ENCODE measurements at places on chromosomes 11 and 22. TPM values are rescaled to one million over a fixed set of nuclear protein-coding genes. Genes with fewer than 3 reads are reported as not detected.

DNA sequence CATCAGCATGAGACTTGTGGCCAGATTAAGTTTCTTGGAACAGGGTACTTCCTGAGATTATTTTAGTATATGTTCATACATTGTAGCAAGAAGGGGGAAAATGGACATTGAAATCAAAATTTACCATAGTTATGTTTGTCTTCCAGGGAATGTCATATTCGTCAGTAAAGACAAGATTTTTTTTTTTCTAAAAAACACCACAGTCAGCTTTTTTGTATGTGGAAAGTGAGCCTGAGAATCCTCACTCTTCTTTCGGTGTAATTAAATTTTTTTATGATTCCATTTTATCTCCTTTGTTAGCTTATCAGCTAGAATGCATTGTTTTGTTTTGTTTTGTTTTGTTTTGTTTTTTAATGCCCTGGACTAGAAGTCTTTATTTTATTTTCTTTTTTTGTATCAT lies 31.5 kb upstream of the LIPT2 start:
- H3K36me3 ChIP-seq: no peaks in the 10 kb centered on the region
- no peak for DNase-seq
- H3K27ac ChIP-seq: no peak overlapping the region

DNA sequence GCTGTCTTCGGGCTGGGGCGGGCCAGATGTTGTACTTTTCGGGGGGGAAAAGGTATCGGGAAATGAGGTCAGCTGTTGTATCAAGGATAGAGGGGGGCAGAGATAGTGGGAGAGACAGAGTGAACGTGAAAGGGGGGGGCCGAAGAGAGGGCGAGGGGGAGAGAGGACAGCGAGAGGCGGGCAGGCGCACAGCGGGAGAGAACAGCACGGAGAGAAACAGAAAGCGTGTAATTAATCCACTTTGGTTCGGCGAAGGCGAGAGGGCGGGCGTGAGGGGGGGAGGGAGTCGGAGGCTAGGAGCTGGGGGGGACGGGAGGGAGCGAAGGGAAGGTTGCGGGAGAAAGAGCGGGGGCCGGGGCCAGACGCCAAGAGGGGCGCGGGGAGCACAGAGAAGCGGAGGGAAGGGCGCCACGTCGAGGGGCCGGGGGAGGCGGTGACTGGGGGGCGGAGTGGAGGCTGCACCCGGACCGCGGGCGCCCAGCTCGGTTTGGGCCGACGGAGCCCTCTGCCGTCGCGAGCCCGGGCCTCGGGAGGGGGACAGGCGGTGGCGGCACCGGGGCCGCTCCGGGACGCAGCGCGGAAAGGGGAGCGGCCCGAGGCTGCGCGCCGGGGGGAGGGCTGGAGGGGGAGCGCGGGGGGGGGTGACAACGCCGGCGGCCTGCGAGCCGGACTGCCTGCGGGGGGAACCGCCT lies 612 bp downstream of the IGF2 start:
- H3K4me1 ChIP-seq: peaks cover 10% of the 10 kb centered on the region
- no peaks in the 10 kb centered on the region for H3K36me3 ChIP-seq
- H3K27ac ChIP-seq: no peak overlapping the region

DNA sequence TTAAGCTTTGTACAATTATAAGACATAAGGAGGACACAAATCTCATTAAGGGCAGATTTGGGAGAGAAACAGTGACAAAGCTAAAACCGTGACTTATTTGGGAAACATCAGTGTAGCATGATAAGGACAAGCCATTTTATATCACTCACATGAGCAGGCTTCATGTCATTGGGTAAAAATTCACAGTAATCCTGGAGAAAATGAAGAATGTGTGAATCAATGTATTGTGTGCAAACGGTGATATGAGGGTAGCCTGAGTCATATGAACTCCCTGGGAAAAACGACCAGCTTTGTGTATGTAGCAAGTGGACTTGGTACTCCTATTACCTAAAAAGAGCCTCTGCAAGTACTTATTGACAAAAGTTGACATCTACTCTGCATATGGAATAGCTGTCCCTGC lies 6.0 kb upstream of the TRIM34 start:
- H3K27ac ChIP-seq: no peak overlapping the region
- no peak overlapping the region for H3K4me3 ChIP-seq
- peaks cover 4% of the 10 kb centered on the region for H3K36me3 ChIP-seq
- peaks cover 5% of the 10 kb centered on the region for H3K4me1 ChIP-seq
- no peak for DNase-seq
- H3K27me3 ChIP-seq: no peaks in the 10 kb centered on the region

DNA sequence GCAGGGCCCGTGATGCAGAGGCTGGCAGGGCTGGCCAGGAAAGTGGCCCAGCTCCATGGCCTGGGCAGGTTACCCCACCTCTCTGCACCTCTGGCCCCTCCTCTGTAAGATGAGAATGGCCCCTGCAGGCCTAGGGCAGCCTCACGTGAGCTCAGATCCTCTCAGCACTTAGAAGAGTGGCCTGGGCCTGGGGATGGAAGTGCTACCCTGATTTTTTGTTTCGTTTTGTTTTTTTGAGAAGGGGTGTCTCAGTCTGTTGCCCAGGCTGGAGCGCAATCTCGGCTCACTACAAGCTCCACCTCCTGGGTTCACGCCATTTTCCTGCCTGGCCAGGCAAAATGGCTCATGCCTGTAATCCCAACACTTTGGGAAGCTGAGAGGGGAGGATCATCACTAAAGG lies 982 bp downstream of the APOBEC3H start:
- DNase-seq: no peak
- H3K27ac ChIP-seq: peak overlapping the region; percentile 94
- H3K4me1 ChIP-seq: peaks cover 74% of the 10 kb centered on the region
- H3K27me3 ChIP-seq: no peaks in the 10 kb centered on the region
- peaks cover 8% of the 10 kb centered on the region for H3K36me3 ChIP-seq
- peak overlapping the region; percentile 77 for H3K4me3 ChIP-seq

DNA sequence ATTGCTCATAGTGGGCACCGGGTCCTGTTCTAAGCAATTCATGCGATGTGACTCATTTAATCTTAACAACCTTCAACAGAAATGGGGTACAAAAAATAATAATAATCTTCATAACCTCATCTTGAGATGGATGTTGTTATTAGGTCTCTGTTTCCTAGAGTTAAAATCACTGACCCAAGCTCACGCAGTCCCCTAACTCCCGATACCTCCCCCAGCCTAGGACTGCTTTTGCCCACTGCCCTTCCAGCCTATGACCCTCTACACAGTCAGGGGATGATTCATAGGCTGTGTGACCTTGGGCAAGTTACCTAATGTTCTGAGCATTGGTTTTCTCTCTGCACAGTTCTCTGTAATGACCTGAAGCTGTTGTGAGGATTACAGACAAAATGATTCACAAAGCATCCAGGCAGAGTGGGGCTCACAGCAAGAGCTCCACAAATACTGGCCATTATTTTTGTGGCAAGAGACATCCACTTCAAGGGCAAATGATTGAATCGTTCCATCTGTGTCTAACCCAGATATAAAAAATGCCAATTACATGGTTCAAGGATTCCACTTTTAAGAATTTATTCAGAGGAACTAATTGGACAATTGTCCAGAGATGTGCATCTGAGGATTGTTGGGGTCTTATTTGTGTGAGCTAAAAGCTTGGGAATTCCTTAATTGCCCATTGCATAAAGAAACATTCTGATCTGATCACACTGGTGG lies 20.0 kb downstream of the MTFP1 start:
- peaks cover 19% of the 10 kb centered on the region for H3K27me3 ChIP-seq
- no peak overlapping the region for H3K27ac ChIP-seq
- no peak overlapping the region for H3K4me3 ChIP-seq
- H3K4me1 ChIP-seq: peaks cover 26% of the 10 kb centered on the region
- no peaks in the 10 kb centered on the region for H3K36me3 ChIP-seq
- no peak for DNase-seq

DNA sequence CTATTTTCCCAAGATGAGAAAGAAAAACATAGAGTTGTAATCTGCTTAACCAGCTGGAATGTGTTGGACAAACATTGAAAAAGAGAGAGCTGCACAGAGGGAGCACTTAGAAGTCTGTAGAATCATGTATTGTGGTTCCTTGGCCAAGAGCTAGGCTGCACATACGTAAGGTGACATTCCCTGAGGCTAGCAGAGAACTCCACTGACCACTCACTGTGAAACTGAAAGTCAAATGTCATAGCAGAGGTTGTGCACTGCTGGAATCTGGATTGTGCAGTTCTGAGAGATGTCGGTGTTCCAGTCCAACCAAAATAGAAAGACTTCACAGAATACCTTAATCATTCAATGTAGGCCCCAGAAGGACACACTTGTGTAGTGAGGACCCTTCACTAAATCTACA lies 772.8 kb upstream of the RAG2 start:
- no peaks in the 10 kb centered on the region for H3K27me3 ChIP-seq
- H3K36me3 ChIP-seq: no peaks in the 10 kb centered on the region
- no peak overlapping the region for H3K27ac ChIP-seq
- H3K4me3 ChIP-seq: no peak overlapping the region

DNA sequence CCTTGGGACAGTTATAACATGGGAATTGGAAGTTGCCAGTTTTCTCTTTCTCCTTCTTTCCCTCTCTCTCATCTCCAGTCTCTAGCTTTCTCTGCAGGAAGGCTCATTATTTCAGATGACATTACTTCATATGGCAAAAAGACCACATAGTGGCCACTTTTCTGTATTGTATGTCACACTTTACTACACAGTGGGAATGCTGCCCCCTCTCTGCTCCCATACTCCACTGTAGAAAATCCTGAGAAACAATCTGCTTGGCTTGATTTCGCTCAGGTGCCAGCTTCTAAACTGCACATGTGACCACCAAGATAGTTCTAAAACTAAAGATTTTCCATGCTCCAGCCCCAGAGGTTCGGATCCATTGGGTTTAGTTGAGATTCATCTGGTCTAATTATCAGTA lies 860.7 kb upstream of the CCDC90B start:
- no peaks in the 10 kb centered on the region for H3K4me1 ChIP-seq
- H3K36me3 ChIP-seq: no peaks in the 10 kb centered on the region
- no peaks in the 10 kb centered on the region for H3K27me3 ChIP-seq
- no peak overlapping the region for H3K4me3 ChIP-seq

GRCh38 chr11:88448131-88448670 lies 110.7 kb upstream of the CTSC start:
- H3K36me3 ChIP-seq: no peaks in the 10 kb centered on the region
- DNase-seq: no peak
- peaks cover 4% of the 10 kb centered on the region for H3K4me1 ChIP-seq
- H3K27ac ChIP-seq: no peak overlapping the region
- peaks cover 2% of the 10 kb centered on the region for H3K27me3 ChIP-seq

GRCh38 chr22:27866135-27867084 lies 52.6 kb downstream of the PITPNB start:
- H3K36me3 ChIP-seq: peaks cover 34% of the 10 kb centered on the region
- peaks cover 22% of the 10 kb centered on the region for H3K4me1 ChIP-seq
- no peaks in the 10 kb centered on the region for H3K27me3 ChIP-seq
- H3K27ac ChIP-seq: no peak overlapping the region

DNA sequence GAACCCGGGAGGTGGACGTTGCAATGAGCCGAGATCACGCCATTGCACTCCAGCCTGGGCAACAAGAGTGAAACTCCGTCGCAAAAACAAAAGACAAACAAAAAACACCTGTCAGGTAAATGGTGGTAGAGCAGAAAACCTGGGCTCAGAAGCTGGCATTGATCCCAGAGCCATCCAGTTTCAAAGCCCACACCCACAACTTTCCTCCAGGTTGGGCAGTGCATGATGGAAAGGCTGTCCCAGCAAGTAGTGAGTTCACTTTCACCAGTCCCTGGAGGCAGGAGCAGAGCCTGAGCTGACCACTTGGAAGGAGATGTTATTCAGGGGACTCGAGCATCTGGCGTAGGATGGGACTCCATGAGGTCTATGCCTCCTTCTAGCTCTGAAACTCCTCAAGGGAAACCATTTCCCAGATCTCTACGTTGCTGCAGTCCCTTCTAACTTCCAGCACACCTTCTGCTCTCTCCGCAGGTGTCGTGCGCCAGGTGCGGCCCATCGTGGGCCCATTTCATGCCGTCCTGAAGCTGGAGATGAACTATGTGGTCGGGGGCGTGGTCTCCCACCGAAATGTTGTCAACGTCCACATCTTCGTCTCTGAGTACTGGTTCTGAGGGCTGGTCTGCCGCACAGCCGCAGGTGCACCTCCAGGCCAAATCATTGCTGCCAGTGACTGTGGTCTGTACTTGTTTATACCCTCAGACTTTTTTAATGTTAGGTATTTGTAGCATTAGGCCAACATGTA lies 71.6 kb upstream of the ATXN10 start:
- H3K4me3 ChIP-seq: no peak overlapping the region
- H3K27ac ChIP-seq: no peak overlapping the region
- peaks cover 2% of the 10 kb centered on the region for H3K27me3 ChIP-seq
- no peaks in the 10 kb centered on the region for H3K36me3 ChIP-seq
- no peaks in the 10 kb centered on the region for H3K4me1 ChIP-seq
- no peak for DNase-seq

DNA sequence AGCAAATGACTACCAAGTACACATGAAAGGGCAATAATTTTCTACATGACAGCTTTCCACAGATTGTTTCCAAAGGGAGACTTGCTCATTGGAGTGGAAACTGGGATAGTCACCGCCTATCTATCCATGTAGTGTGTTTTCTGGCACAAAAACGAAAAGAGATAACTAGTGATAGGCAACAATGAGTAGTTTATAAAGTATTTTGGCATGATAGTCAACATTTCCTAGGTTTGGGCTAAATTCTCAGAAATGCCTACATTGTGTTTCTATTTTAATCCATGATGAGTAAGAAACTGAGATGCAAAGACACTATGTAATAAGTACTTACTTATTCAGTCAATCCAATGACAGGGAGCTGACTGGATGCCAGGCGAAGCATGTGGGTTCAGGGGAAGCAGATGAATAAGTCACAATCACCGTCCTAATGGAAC lies 1129.1 kb downstream of the DLG2 start:
- no peaks in the 10 kb centered on the region for H3K27me3 ChIP-seq
- H3K27ac ChIP-seq: no peak overlapping the region
- H3K36me3 ChIP-seq: no peaks in the 10 kb centered on the region
- H3K4me1 ChIP-seq: no peaks in the 10 kb centered on the region

The RASL10A gene
- total RNA-seq: 0.92 TPM

The CARD18 gene
- total RNA-seq: not detected

The P4HA3 gene
- total RNA-seq: not detected

The APOC3 gene
- total RNA-seq: not detected

The IL10RA gene
- total RNA-seq: 187 TPM

The PVALB gene
- not detected for total RNA-seq

The SPTBN2 gene
- 0.35 TPM for total RNA-seq

The TRPM5 gene
- 0.07 TPM for total RNA-seq

All from activated CD4-positive, alpha-beta T cell treated with anti-CD3 and anti-CD28 coated beads, Interleukin-2, amount 10 ng/mL, durations not matched to agents 7 days and 5 days (primary cell).